ENCODE measurements at places on chromosomes 7 and 10. TPM values are rescaled to one million over a fixed set of nuclear protein-coding genes. Genes with fewer than 3 reads are reported as not detected.
A peak's percentile ranks its signal among the peaks of the same experiment; 100 is the strongest.

DNA sequence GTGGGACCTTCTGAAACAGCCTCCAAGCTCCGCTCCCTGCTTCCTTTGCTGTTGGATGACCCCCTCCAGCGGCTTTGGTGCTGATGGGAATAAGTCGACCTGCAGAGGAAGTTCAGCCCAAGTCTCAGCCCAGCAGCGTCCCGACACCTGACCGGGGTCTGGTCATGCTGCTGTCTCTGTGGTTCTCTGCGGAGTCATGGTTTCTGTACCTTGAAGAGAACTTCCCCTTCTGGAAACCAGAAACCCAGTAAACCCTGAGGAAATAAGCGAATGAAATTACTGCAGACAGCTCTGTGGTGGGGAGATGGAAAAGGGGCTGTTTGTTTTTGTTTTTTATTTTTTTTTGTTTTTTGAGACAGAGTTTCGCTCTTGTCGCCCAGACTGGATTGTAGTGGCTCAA is 18.3 kb upstream of the ZNF12 start:
- peaks cover 4% of the 10 kb centered on the region for H3K4me1 ChIP-seq
- H3K4me3 ChIP-seq, result no peak overlapping the region
- H3K27ac ChIP-seq, result no peak overlapping the region
- DNase-seq, result no peak

GRCh38 chr10:127035827-127036226 is 130.6 kb downstream of the DOCK1 start:
- no peak for DNase-seq
- no peaks in the 10 kb centered on the region for H3K4me1 ChIP-seq
- no peak overlapping the region for H3K4me3 ChIP-seq
- H3K27me3 ChIP-seq, result no peaks in the 10 kb centered on the region
- H3K36me3 ChIP-seq, result peaks cover 57% of the 10 kb centered on the region

GRCh38 chr10:70546584-70546983 is 56.0 kb downstream of the PRF1 start:
- no peaks in the 10 kb centered on the region for H3K36me3 ChIP-seq
- H3K27me3 ChIP-seq, result no peaks in the 10 kb centered on the region
- no peak overlapping the region for H3K4me3 ChIP-seq
- no peak overlapping the region for H3K27ac ChIP-seq
- peaks cover 13% of the 10 kb centered on the region for H3K4me1 ChIP-seq

DNA sequence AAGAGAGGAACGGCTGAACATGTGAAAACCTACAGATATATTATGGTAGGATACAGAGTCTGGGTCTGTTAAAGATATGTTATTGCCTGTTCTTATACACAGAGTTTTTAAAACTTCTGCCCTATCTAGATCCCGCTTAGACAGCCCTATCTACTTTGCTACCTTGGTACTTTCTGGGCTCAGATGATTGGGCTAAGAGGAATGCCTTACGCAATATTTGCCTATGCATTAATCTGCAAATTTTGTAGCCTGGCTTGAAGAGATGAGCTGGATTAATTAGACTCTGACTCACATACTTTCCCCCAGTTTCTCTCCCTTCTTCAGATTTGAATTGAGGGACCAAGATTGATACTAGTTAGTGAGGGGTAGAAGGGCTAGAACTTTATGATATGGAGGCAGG is 33.6 kb upstream of the A1CF start:
- no peak overlapping the region for H3K27ac ChIP-seq
- no peaks in the 10 kb centered on the region for H3K27me3 ChIP-seq
- H3K4me1 ChIP-seq, result no peaks in the 10 kb centered on the region
- H3K4me3 ChIP-seq, result no peak overlapping the region

DNA sequence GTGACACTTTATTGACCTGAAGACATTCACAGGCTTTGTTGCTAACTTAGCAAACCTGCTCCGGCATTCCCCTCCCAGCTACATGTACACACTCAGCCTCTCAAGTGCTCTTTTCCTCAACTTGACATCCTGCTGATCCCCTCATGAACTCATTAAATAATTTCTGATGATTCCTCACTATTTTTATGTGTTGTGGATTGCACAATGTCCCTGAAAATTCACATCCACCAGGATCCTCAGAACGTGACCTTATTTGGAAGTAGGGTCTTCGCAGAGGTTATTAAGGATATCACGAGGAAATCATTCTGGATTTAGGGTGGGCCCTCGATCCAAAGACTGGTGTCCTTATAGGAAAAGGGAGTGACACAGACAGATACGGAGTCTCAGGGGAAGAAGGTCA is 27.3 kb downstream of the FIGNL1 start:
- no peak for DNase-seq
- H3K27ac ChIP-seq, result no peak overlapping the region
- no peaks in the 10 kb centered on the region for H3K4me1 ChIP-seq

DNA sequence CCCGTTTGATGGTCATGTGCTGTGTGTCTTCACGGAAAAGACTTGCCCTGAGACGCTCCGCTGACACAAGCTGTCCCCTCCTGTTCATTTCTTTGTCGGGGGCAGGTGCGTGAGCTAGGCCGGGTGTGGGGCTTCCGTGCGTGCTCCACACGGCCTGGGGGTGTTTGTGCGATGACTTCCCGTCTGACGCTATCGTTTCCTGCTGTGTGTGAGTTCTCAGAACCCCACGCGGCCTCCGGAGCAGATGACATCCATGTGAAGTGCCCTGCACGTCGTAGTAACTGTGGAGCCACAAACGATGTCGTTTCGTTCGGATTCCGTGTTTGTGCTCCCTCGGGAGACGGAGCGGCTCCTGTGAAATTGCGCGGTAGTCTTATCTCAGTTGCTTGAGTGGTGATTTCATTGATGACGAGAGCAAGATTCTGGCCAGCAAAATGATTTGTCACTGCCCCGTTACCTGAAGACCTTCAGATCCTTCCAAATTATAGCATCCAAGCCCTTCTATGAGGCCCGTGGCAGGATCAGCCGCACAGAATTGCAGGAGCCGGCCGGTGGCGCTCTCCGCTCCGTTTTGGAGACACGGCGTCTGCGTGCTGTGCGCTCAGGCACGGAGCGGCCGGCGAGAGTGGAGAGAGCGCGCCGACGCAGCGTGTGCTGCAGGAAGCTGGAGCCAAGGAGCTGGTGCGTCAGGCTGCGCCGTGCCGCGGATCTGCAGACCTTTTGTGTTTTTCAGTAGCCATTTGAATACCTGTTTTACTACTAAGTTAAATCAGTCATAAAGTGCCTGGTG is 94.9 kb downstream of the NKX6-2 start:
- H3K27me3 ChIP-seq, result no peaks in the 10 kb centered on the region
- H3K4me1 ChIP-seq, result no peaks in the 10 kb centered on the region
- peaks cover 8% of the 10 kb centered on the region for H3K36me3 ChIP-seq
- no peak overlapping the region for H3K4me3 ChIP-seq
- H3K27ac ChIP-seq, result no peak overlapping the region
- no peak for DNase-seq

Gene SEMA4G
- total RNA-seq, result 13.3 TPM

Gene VAX1
- total RNA-seq, result not detected

GRCh38 chr7:46015107-46015868 is 94.2 kb upstream of the IGFBP3 start:
- H3K4me1 ChIP-seq, result peaks cover 8% of the 10 kb centered on the region
- H3K4me3 ChIP-seq, result no peak overlapping the region
- peak; percentile 40 for DNase-seq
- H3K27ac ChIP-seq, result no peak overlapping the region

DNA sequence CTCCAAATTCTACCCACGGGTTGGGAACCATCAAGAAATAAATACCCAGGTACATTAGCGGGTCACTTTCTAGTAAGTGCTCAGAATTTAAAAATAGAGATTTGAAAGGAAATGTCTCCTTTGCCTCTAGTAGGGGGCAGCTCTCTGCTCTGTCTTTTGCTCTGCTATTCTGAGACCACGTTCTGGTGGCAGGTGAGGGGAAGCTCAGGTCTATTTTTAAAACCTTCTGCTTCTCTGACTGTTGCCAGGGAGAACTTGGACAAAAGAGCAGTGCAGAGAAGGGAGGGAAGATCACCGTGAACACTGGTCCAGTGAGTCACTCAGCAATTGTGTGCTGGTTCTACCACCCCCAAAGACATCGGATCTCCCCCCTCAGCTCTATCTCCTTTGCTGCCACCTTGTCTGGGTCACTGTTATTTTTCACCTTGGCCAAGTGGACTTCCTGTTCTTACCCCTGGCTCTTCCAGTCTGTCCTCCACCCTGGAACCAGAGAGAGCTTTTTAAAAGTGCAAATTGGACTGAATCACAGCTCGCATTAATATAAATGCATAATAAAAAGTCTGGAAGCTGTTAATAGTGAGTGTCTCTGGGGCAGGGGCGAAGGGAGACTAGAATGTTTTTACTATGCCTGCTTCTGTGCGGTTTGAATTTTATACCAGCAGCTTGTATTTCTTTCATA is 72.4 kb upstream of the LOXL4 start:
- no peaks in the 10 kb centered on the region for H3K27me3 ChIP-seq
- no peaks in the 10 kb centered on the region for H3K4me1 ChIP-seq
- DNase-seq, result no peak
- H3K27ac ChIP-seq, result no peak overlapping the region
- H3K36me3 ChIP-seq, result no peaks in the 10 kb centered on the region
- no peak overlapping the region for H3K4me3 ChIP-seq

GRCh38 chr7:74214816-74215630 is 5.2 kb downstream of the LAT2 start:
- H3K27ac ChIP-seq, result no peak overlapping the region
- H3K27me3 ChIP-seq, result no peaks in the 10 kb centered on the region
- peaks cover 8% of the 10 kb centered on the region for H3K4me1 ChIP-seq
- H3K36me3 ChIP-seq, result no peaks in the 10 kb centered on the region

DNA sequence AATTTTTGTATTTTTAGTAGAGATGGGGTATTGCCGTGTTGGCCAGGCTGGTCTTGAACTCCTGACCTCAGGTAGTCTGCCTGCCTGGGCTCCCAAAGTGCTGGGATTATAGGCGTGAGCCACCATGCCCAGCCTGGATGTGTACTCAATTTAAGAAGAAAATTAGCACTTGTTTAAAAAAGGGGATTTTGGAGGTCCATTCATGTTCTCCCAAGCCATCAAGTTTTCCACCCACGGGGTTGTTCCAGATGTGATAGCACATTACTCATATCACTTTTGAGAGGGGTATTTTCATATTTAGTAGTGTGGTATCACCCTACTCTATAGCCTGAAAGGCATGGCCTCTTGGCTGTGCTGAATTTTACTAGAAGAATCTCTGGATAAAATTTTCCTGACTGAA is 10.5 kb upstream of the SLC26A3 start:
- no peak overlapping the region for H3K27ac ChIP-seq
- DNase-seq, result no peak
- no peak overlapping the region for H3K4me3 ChIP-seq
- H3K27me3 ChIP-seq, result no peaks in the 10 kb centered on the region
